ENCODE measurements at places on chromosomes 5 and 9. TPM values are rescaled to one million over a fixed set of nuclear protein-coding genes. Genes with fewer than 3 reads are reported as not detected.

DNA sequence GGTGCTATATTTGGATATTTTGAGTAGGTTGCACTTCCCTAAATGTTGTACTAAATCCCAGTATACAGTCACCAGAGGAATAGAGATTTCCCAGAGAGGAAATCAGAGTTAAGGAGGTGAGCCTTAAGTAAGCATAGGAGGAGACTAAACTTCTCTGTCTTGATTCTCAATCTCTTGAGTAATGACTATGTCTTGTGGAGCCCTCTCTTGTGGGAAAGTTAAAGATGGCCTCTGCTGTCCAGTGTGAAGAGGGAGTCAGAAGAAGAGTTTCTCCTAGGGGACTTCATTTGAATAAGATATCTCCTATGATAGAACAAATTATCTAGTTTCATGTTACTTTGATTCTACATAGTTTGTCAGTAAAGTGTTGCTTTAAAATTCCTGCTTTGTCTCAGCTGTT, 502.5 kb downstream of the PDE4D start:
- DNase-seq, result no peak
- no peak overlapping the region for H3K4me3 ChIP-seq
- H3K4me1 ChIP-seq, result no peaks in the 10 kb centered on the region

DNA sequence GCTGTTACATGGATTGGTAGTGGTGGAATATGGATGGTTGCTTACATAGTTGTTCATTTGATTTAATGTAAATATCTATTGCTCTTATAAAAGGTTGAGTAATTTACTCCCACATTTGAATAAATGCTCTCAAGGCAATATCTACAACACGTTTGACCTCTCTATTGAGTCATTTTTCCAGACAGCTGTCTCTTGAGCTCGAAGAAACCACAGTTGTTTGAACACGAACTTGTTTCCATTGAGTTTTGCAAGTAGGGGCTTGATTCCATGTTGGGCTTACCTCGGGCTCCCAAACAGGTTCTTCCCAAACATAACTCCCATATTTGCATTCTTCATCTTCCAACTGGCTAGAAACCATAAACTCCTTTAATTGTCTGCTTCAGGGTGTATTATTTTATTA, 115.0 kb upstream of the HMHB1 start:
- H3K27me3 ChIP-seq, result no peaks in the 10 kb centered on the region
- DNase-seq, result no peak
- H3K4me3 ChIP-seq, result no peak overlapping the region
- H3K27ac ChIP-seq, result no peak overlapping the region
- H3K4me1 ChIP-seq, result peaks cover 14% of the 10 kb centered on the region

The GFI1B gene
- total RNA-seq, result 0.18 TPM

GRCh38 chr5:112637343-112637742, 100.3 kb upstream of the APC start:
- H3K36me3 ChIP-seq, result no peaks in the 10 kb centered on the region
- no peaks in the 10 kb centered on the region for H3K4me1 ChIP-seq
- H3K4me3 ChIP-seq, result no peak overlapping the region
- DNase-seq, result no peak
- H3K27ac ChIP-seq, result no peak overlapping the region

The MARCOL gene
- not detected for total RNA-seq

The TCERG1 gene
- total RNA-seq, result 113 TPM

The IL4 gene
- total RNA-seq, result 0.85 TPM

All from T-cell (primary cell).